ENCODE measurements at places on chromosomes 6 and 20.

- no peak for DNase-seq
Observed at GRCh38 chr6:2448826-2449571, 203.6 kb upstream of the GMDS start.

- no peak for DNase-seq
Observed at GRCh38 chr20:44166008-44166407, 21.0 kb downstream of the JPH2 start.

- no peak for DNase-seq
Observed at GRCh38 chr6:15769511-15770018, 106.7 kb upstream of the DTNBP1 start.

DNA sequence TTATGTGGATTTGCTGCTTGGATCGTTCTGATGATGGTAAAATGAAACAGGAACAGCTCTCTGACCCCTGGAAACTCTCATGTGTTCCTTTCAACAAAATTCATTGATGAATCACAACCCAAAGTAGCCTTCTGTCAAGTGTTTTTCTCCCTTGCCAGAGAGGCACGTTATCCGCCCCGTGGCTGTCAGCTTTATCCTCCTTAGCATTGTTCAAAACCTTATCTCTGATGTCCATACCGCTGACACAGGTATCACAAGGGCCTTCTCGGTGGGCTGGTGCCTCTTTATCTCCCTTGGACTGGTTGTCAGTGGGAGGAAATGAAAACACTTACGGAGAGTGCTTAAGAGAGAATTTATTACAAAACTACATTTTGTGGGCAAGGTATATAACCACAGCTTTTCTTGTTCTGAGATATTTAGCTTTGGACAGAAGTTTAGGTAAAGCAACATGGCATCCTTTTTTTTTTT is 84.9 kb downstream of the TIAM2 start:
- DNase-seq: no peak

DNA sequence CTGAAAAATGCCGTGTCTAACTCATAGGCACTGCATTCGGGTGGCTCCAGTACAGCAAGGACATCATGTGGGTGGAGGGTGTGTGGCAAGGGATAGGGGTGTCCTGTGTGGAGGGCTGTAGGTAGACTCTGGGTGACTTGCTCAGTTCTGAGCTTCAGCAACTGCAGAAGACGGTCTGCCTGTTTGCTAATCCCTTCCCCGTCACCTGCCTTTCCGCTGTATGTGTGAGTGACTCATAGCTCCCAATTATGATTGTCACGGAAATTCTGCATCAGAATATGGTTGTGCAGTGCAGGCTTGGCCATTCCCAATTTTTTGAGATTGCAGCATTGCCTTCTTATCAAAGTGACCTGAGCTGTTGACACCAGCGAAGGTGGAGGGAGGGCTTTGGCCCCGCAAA is 174.3 kb downstream of the CDH4 start:
- DNase-seq: no peak

- DNase-seq: no peak
Observed at GRCh38 chr6:8845690-8846089, 410.3 kb upstream of the SLC35B3 start.

DNA sequence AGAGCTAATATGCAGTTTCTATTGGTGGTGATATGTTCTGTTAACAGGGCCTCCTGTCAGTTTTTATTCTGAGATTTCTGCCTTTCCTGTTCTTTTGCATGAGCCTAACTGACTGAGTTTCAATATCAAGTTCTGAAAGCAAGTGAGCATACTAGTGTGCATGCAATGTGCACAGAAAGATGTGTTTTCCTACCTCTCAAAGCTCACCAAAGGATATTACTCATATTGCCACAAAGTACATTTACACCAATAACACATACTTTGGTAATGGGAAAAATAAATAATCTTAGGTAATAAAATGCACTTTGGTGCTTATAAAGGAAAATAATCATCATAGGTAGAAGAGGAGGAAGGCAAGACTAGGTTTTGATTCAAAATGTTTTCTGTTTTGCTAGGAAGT is 195.0 kb downstream of the KHDC1L start:
- no peak for DNase-seq

DNA sequence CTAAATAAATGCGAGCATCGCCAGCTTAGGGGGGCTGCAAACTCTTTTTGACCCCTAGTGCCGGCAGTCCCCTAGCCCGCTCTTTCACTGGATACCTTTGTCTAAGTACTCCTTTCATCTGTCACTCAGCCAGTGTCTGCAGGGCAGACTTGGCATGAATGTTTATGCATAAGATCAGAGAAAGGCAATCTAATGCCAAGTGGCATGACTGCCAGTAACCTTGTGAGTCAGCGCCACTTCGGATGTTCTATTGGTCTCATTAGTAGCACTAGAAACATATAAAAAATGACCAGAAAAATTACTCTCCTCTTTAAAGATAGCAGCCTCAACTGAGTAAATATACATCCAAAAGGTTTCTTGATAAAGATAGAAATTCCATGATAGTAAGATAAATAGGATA is 192.2 kb downstream of the TBC1D32 start:
- DNase-seq: no peak

DNA sequence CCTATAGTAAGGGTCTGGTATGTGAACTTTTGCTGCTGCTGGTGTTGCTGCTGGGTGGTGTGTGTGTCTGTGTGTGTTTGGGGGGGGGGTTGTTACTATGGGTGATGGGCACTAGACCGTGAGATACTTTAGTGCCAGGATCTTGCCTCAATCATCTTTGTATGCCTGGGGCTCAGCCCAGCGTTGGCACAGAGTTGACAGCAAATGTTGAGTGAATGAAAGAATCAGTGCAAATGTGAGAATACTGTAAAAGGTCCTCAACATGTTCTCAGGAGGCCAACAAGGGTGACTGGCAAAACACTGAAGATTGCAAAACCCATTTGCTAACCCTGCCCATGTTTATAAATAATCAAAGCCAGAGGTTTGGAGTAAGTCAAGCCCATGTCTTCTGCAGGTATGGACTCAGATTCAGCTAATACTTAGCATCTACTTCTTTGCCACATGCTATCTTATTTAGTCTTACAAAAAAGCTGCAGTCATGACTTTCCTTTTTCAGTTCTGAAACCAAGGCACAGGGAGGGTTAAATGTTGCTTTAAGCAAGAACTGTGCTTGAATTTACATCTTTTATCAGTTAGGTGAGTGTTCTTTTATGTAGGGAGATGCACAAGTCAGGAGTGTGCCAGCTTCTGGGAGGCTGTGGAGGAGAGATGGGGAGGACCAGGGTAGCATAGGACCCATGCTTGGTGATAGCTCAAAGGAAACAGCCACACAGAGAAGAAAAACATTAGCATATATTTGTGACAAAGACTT is 125.3 kb upstream of the SPACA1 start:
- no peak for DNase-seq

DNA sequence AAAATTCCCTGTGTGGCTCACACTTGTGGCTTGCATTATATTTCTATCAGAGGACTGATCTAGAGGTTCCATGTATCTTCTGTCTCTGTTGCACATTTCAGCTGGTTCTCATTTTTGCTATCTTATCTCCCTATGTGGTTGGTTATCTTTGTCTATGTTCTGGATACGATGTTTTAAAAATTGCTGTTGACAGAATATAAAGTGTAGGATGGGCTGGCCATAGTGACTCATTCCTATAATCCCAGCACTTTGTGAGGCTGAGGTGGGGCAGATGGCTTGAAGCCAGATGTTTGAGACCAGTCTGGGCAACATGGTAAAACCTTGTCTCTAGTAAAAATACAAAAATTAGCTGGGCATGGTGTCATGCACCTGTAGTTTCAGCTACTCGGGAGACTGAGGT is 9.9 kb upstream of the ULBP3 start:
- DNase-seq: no peak

DNA sequence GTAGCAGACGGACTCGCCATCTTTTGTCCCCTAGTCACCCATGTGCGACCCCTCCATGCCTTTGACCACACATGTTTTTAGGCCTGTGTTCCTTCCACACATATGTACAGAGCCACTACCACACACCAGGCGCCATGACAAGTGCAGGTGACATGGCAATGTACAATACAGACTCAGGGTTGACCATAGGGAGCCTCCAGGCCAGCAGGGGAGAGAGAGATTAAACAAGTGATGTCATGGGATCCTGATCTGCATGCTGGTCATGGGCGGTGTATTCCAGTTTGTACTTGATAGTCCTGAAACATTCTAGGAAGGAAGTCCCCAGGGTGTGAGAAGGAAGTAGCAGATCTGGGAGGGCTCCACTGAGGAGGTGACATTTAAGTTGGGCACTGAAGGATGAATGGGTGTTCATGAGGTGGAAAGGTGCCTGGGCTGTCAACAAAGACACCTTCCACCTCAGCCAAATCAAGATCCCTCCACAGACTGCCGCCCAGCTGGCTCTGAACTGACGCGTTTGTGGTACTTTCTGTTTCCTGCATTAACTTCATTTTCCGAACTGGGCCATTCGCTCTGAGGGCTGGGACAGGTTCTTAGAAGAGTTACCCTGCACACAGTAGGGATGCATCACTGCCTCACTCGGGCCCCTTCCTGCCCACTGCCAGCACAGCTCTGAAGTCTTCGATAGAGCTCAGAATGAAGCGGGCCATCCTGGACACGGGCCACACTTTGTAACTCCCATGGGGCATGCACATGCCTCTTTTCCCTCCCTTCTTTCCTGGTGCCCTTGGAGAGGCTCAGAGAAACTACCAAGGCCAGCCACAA is 94.0 kb downstream of the NOL4L start:
- no peak for DNase-seq

- no peak for DNase-seq
Observed at GRCh38 chr20:36606158-36607066, 833 bp downstream of the RAB5IF start.

- DNase-seq: no peak
Observed at GRCh38 chr6:139765825-139766285, 391.4 kb upstream of the CITED2 start.

GRCh38 chr6:85006362-85006761 is 242.0 kb upstream of the TBX18 start:
- DNase-seq: no peak

- no peak for DNase-seq
Observed at GRCh38 chr6:854406-855118, 161.6 kb upstream of the EXOC2 start.

GRCh38 chr6:34055223-34055933 is 90.5 kb downstream of the GRM4 start:
- peak; percentile 61 for DNase-seq

- DNase-seq: no peak
Observed at GRCh38 chr20:63225082-63225454, 9.1 kb upstream of the YTHDF1 start.

DNA sequence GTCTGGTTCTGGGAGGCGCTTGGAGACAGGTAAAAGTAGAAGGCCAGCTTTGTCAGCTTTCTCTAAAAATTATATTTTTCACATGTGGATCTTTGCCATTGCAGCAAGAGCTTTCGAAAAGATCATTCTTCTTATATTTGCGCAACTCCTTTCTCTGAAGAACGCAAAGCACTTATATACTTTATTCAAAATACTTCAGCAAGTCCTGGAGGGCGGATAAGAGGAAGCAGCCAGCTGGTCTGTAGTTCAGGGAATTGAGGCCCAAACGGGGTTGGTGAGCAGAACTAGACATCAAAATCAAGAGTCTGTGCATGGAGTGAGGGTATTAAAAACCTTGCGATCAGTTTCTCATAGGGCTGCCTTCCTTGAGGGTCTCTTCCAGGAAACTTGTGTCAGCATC is 182.3 kb downstream of the DTNBP1 start:
- DNase-seq: no peak
